ENCODE measurements at places on chromosomes 11 and 22. TPM values are rescaled to one million over a fixed set of nuclear protein-coding genes. Genes with fewer than 3 reads are reported as not detected.
A peak's percentile ranks its signal among the peaks of the same experiment; 100 is the strongest.

DNA sequence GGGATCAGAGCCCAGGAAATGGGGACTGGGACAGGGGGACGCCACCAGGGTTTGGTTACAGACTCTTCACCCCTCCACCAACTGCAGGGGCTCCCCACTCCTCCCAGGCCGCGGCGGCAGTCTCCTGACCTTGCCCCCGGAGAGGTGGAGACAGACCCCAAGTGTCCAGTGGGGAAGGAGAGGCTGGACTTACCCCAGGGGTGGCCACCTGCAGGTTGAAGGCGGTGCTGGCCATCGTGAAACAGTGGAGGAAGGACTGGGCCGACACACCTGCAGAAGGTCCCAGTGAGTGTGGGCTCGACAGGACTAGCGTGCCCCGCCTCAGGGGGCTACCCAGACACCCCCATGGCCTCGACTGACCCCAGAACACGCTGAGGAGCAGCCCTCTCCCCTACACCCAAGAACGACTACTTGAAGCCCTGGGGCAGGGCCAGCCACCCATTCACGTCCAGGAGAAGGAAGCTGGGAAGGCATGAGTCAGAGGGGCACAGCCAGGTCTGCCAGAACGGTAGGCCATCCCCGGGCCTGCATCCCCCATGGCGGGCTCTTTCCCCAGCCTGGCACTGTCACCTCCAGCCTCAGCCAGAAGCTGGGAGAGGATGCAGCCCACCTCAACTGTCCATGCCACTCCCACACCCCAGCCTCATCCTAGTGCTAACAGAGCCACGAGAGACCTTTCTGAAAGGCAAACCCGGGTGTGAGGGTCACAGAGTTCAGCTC, 2.3 kb downstream of the GATD1 start:
- peaks cover 16% of the 10 kb centered on the region for H3K36me3 ChIP-seq
- DNase-seq = no peak
- H3K27me3 ChIP-seq = no peaks in the 10 kb centered on the region
- peaks cover 26% of the 10 kb centered on the region for H3K4me1 ChIP-seq
- H3K27ac ChIP-seq = no peak overlapping the region

- H3K27ac ChIP-seq = no peak overlapping the region
- H3K4me3 ChIP-seq = no peak overlapping the region
- no peaks in the 10 kb centered on the region for H3K27me3 ChIP-seq
- H3K4me1 ChIP-seq = no peaks in the 10 kb centered on the region
Observed at GRCh38 chr11:84212468-84213390, 926.6 kb upstream of the CCDC90B start.

DNA sequence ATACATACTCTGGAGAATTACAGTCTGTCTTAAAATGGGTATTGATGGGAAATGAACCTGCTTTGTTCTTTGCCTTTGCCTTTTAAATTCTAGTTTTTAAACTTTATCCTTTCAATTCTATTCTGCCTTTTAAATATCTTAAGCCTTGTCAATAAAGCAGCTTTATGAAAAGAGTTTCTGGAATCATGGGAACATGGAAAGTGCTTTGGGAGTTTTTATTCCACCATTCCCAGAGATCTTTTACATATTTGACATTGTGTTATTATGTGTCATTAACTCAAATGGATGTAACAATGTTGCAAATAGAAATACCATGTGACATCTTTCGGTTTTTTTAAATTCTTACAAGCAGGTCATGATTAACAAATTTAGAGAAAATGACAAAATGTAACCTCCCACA, 555.7 kb upstream of the ANO3 start:
- H3K36me3 ChIP-seq = no peaks in the 10 kb centered on the region
- no peak for DNase-seq
- H3K27me3 ChIP-seq = no peaks in the 10 kb centered on the region

DNA sequence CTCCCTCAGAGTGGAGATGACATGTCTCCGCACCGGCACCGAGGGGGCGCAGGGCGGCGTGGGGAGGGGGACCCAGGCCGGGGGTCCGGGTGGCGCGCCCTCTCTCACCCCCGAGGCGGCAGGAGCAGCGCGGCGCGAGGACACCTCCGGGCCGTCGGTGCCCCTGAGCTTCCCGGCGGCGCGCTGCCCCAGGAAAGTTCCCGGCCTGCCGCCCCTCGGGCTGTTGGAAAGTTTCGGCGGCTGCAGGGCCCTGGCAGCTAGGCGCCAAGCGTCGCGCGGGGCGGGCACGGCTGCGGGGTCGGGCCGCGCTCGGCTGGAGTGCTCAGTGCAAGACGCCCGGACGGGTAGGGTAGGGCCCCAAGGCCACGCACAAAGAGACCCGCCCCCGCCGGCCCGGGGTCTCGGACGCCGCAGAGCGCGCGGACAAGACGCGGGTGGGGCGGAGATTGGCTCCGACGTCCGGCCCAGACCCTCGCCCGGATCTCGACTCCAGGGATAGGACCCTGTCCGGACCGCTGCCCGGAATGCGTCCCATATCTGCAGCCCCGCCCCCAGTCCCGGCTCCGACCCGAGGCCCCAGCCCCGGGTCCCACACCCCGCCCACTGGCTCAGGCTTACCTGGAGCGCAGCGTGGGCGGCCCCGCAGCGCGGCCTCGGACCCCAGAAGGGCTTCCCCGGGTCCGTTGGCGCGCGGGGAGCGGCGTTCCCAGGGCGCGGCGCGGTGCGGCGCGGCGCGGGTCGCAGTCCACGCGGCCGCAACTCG, 471 bp downstream of the ARVCF start:
- H3K4me3 ChIP-seq = peak overlapping the region; percentile 65
- DNase-seq = peak; percentile 33
- peak overlapping the region; percentile 45 for H3K27ac ChIP-seq
- H3K4me1 ChIP-seq = peaks cover 22% of the 10 kb centered on the region
- H3K36me3 ChIP-seq = no peaks in the 10 kb centered on the region

MFRP gene
- 0.32 TPM for total RNA-seq
